Fibroblast of villous mesenchyme (primary cell): ENCODE measurements at places on chromosomes 11 and 22. TPM values are rescaled to one million over a fixed set of nuclear protein-coding genes. Genes with fewer than 3 reads are reported as not detected.

ADORA2A gene
- 3.2 and 3.9 TPM in 2 replicates for total RNA-seq

KRTAP5-2 gene
- not detected in 2 replicates for total RNA-seq

IGLL1 gene
- not detected in 2 replicates for total RNA-seq

DNA sequence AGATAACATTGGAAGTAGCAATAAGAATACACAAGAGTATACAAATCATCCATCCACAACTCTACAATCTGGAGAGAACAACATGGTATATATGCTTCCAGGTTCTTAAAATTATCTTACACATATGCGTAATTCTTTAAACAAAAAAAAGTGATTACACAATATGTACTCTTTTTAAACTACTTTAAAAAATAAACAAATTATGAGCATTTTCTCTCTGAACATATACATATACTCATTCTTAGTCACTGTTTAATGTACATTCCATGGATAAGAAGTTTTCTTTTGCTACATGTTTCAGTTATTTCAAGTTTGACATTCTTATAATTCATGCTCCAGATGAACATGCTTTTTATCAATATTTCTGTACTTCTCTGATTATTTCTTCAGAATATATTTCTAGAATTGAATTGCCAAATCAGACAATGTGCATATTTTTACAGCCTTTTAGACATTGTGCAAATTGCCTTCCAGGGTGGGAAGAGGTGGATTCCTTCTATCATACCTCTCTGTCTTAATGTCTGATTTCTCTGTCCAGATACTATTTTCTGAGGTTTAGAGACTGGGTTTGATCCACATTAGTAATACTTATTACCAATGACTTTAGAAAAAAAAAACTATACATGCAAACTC, 551.6 kb downstream of the METTL15 start:
- DNase-seq, result peak; percentile 48

IGF2 gene
- total RNA-seq, result 26.8 and 44.8 TPM in 2 replicates

GRCh38 chr11:109425554-109425953, 3.6 kb downstream of the C11orf87 start:
- no peak for DNase-seq

RCN1 gene
- 338 and 367 TPM in 2 replicates for total RNA-seq

DNA sequence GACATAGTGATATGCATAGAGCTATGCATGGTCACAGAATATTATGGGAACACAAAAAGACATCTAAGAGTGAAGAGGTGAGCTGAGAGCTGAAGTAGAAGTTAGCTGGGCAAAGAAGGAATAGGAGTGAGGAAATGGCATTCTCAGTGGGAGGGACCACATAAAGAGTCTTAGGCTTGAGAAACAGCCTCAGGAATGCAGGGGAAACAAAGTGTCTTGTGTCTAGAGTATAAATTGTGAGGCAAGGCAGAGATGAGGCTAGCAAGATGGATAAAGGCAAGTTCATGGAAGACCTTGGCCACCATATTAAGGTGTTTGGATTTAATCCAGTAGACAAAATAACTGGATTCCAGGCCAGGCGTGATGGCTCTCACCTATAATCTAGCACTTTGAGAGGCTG, 40.6 kb upstream of the CRTAM start:
- peak; percentile 51 for DNase-seq

GRCh38 chr11:63813563-63814382, 517 bp downstream of the SPINDOC start:
- DNase-seq, result peak; percentile 69

SPDYC gene
- not detected in 2 replicates for total RNA-seq

- no peak for DNase-seq
Observed at GRCh38 chr22:29580200-29580810, 608 bp downstream of the NIPSNAP1 start.

SIK2 gene
- 8.1 and 16.0 TPM in 2 replicates for total RNA-seq

HPX gene
- total RNA-seq, result under 0.01 TPM in 1 of 2 replicates, not detected in the other

- peak; percentile 89 for DNase-seq
Observed at GRCh38 chr11:113240790-113241635, 73.4 kb upstream of the TTC12 start.

DNA sequence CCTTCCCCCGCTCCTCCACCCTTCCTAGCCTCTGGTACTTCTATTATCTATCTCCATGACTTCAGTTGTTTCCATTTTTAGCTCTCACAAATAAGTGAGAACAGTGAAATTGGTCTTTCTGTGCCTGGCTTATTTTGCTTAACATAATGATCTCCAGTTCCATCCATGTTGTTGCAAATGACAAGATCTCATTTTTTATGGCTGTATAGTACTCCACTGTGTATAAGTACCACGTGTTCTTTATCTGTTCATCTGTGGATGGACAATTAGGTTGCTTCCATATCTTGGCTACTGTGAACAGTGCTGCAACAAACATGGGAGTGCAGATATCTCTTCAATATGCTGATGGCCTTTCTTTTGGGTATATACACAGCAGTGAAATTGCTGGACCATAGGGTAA, 6.9 kb upstream of the ABCC8 start:
- DNase-seq, result no peak

KRTAP5-1 gene
- total RNA-seq, result not detected in 2 replicates

DNA sequence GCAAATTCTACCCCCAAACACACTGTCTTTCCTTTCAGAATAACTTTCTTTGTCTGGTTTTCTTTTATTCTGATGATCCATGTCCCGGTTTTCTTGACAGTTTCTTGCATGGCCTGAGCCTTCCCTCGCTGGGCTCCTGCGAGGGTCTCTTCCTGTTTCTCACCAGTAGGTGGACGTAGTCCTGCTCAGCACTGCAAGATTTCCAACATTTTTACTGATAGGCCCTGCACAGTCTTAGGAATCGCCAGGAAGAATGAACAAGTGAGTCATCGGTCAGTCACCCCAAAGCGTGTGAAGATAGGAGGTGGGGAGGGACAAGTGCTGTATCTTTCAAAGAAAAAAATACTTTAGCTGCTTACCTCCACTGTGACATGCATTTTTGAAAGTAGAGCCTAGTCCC, 16.9 kb upstream of the KIRREL3 start:
- peak; percentile 29 for DNase-seq

MRGPRG gene
- total RNA-seq, result not detected in 2 replicates

ACTN3 gene
- under 0.01 TPM in 1 of 2 replicates, not detected in the other for total RNA-seq

TSSK2 gene
- total RNA-seq, result under 0.01 TPM in 1 of 2 replicates, not detected in the other

OR10A2 gene
- not detected in 2 replicates for total RNA-seq

SMCO4 gene
- total RNA-seq, result 8.4 and 9.1 TPM in 2 replicates

CHID1 gene
- 42.2 and 42.3 TPM in 2 replicates for total RNA-seq

GRCh38 chr11:132439711-132440255, 1069.4 kb downstream of the NTM start:
- no peak for DNase-seq

DNA sequence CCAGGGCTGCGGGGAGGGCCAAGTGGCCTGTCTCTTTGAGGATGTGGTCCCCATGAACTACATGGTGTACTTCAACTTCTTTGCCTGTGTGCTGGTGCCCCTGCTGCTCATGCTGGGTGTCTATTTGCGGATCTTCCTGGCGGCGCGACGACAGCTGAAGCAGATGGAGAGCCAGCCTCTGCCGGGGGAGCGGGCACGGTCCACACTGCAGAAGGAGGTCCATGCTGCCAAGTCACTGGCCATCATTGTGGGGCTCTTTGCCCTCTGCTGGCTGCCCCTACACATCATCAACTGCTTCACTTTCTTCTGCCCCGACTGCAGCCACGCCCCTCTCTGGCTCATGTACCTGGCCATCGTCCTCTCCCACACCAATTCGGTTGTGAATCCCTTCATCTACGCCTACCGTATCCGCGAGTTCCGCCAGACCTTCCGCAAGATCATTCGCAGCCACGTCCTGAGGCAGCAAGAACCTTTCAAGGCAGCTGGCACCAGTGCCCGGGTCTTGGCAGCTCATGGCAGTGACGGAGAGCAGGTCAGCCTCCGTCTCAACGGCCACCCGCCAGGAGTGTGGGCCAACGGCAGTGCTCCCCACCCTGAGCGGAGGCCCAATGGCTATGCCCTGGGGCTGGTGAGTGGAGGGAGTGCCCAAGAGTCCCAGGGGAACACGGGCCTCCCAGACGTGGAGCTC, 13.5 kb downstream of the ADORA2A start:
- DNase-seq, result no peak

MS4A1 gene
- total RNA-seq, result not detected in 2 replicates

GRCh38 chr11:35740061-35740799, 77.7 kb downstream of the TRIM44 start:
- no peak for DNase-seq

DNA sequence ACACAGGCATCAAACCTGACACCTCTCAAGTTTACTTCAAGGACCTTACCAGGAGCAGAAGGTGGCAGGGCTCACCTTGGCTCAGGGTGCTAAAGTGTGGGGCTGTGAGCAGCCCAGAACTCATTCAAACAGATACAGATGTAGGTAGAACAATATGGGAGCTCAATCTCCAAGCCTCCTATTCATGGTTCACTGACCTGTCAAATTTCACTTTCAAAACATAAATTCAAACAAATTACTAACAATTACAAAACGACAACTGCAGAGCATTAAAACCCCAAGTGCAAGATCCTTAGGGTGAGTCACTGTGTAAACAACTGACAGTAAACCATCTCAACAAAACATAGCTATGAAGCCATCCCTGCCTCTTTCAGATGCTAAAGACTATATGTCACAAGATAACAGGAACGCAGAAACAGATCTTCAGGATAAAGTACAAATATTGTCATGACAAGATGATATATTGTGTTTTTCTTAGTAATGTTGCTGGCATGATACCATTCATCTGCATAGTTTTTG, 303.5 kb upstream of the ANO3 start:
- peak; percentile 74 for DNase-seq

GRCh38 chr22:20076627-20077172, 3.3 kb upstream of the DGCR8 start:
- no peak for DNase-seq

C11orf97 gene
- not detected in 2 replicates for total RNA-seq

DNA sequence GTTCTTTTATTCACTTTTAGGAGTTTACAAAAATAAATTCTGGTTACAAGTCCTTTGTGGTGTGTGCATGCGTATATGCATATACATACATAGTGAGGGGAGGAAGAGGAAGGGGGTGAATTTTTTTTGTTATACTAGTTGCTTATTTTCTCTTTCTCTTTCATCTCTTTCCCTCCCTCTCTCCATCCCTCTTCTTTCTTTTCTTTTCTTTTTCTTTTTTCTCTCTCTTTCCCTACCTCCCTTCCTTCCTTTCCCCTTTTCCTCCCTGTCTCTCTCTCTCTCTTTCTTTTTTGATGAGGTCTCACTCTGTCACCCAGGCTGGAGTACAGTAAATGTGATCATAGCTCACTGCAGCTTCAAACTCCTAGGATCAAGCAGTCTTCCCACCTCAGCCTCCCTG, 14.1 kb downstream of the PPP6R2 start:
- no peak for DNase-seq

GRCh38 chr11:76677458-76677765, 6.9 kb upstream of the LRRC32 start:
- DNase-seq, result no peak

ADAMTS15 gene
- 2.2 and 2.9 TPM in 2 replicates for total RNA-seq

GRCh38 chr11:6523253-6523652, 26.2 kb downstream of the DNHD1 start:
- peak; percentile 53 for DNase-seq

TBX1 gene
- under 0.01 and 0.43 TPM in 2 replicates for total RNA-seq

KCNJ1 gene
- under 0.01 TPM in 1 of 2 replicates, not detected in the other for total RNA-seq

DNA sequence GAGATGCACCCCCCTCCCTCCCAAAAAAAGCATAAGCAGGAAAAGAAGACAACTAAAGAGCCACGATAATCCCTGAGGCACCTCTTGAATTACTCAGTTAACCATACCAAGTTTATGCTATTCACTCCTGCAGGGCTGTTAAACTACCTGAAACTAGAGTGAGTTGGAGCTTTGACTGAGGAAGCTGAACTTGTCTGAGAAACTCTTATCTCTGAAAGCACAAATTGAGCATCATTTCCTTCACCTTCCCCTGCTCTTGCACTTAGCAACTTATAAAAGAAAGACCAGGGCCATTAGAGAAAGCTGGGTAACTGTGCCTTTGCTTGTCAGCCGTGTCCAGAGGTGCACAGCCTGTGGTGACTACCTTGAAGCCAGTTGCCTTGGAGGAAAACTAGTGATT, 745.6 kb downstream of the NELL1 start:
- no peak for DNase-seq

- DNase-seq, result no peak
Observed at GRCh38 chr22:37299969-37300509, 17.7 kb downstream of the CYTH4 start.

WNT7B gene
- total RNA-seq, result under 0.01 and 0.64 TPM in 2 replicates

GGTLC2 gene
- not detected in 2 replicates for total RNA-seq

DNA sequence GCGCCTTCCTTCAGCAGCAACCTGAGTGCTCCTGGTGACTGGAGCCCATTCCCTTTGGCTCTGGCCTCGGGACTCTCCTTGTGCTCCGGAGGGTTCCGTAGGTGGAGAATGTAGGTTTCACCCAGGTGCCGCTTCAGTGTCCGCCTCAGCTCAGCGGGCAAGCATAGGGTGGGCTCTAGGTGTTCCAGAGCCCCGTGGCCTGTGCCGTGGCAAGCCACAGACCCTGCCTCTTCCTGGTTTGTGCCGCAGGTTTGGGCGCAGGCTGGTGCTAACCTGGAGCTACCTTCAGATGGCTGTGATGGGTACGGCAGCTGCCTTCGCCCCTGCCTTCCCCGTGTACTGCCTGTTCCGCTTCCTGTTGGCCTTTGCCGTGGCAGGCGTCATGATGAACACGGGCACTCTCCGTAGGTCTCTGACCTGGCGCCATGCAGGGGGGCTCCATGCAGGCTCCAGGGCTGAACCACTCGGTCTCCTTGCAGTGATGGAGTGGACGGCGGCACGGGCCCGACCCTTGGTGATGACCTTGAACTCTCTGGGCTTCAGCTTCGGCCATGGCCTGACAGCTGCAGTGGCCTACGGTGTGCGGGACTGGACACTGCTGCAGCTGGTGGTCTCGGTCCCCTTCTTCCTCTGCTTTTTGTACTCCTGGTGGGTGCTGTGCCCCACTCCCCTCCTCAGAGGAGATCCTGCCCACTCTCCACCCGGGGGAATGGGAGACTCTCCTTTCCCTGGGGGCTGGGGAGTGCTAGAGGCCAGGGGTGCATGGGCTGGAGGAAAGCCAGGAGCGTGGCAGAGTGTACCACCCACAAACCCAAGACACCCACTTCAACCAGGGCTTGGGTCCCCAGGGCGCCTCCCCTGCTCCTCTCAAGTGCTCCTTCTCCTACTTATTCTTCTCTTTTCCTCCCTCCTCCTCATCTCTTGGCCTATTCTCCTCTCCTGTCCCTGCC, 2.4 kb downstream of the SLC22A12 start:
- no peak for DNase-seq

NAALADL1 gene
- total RNA-seq, result 23.7 and 27.4 TPM in 2 replicates

DNA sequence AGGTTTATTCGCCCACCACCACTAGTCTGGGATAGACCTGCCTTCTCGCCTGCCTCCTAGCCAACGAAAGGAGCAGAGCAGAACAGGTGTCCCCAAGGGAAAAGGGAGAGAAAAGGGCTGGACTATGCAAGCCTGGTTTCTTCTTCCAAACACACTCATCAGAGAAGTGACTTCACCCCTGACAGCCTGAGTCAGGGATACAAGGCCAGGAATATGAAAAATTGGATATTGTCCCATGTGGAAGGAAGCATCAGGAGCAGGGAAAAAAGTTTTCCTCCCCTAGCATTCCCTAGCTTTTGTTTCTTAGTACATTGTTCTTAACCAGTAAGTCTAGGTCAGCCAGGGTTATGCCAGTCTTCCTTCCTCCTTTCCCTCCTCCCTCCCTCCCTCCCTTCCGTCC, 56.9 kb upstream of the TNRC6B start:
- DNase-seq, result no peak
